Esophagus squamous epithelium (tissue), 5 donors: ENCODE measurements at places on chromosomes 6 and 20.

DNA sequence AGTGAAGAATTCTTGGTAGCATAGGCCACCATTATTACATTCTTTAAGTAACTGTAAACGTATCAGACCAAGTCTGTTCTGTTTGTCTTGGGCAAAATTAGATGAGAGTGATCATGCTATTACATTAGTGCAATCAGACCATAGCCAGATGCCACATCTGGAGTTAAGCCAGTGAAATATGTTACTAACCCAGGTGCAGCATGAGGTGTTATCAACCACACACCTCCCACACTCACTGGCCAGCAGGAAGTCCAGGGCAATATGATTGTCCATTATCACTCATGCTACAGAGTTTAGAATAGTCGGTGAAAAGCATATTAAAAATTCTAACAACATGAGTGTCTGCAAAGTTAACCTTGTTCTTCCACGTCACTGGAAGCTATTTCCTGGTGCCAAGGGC is 174.7 kb upstream of the PROKR2 start:
- no peak for DNase-seq

GRCh38 chr6:113854531-113855499 is 2.3 kb upstream of the MARCKS start:
- DNase-seq: peak; percentile 29

GRCh38 chr6:135438907-135439535 is 58.5 kb downstream of the AHI1 start:
- no peak for DNase-seq

DNA sequence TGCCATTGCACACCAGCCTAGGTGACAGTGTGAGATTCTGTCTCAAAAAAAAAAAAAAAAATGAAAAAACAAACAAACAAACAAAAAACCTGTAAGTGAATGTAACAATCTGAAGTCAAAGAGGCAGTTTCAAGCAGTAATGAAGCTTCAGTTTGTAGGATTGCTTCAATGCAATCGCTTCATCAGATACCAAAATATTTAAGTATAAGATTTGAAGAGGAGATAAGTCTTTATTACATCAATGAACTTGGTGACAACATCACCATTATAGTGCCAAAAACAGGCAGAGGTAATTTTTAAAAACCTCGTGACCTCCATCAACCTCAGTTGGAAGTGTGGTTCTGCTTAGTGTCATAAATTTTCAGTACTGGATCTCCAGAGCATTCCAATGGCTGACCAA is 74.7 kb downstream of the MYLK4 start:
- DNase-seq: no peak

GRCh38 chr6:79872986-79873385 is 74.4 kb downstream of the ELOVL4 start:
- no peak for DNase-seq

- DNase-seq: no peak
These were observed 2.6 kb upstream of the GPSM3 start for GRCh38 chr6:32194825-32195651.

DNA sequence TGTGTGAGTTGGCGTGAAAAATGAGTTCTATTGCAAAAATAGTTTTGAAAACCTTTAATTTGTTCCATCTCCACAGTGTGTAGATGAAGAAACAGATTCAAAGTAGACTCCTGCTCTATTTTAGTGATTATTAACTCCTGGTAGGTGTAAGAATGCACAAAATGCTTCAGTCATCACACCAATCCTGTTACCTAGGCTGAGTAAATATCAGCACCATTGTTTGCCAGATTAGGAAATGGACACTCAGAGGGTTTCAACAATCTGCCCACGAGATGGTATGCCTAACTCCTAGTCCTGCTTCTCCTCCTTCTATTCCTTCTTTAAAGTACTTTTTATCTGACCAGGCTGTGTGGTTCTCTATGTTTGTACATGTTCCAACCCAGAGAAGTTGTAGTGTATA is 108.9 kb upstream of the AHI1 start:
- no peak for DNase-seq

DNA sequence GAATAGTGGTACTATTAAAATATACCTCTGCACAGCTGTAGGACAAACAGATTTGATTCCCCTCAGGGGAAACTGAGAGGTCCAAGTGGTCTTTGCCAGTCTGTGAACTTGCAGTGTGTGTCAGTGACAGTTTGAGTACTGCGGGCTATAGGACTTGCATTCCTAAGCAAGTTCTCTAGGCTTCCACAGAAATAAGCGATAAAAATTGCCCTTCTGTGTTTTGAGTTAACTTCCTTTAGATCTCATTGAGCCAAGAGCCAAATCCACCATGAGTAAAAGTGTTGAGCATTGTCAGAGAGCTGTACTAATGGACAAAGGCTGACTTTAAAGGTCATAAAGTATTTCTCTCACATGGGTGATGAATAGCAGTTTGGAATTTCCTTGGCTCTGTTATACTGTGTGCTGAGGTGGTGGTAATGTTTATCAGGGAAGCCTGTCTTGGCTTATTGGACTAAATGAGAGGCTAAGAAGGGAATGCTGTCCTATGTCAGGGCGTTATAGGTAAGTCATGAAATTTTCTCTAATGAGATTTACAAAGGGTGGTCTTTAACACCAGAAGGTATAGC is 122.6 kb upstream of the MAP3K7 start:
- no peak for DNase-seq

DNA sequence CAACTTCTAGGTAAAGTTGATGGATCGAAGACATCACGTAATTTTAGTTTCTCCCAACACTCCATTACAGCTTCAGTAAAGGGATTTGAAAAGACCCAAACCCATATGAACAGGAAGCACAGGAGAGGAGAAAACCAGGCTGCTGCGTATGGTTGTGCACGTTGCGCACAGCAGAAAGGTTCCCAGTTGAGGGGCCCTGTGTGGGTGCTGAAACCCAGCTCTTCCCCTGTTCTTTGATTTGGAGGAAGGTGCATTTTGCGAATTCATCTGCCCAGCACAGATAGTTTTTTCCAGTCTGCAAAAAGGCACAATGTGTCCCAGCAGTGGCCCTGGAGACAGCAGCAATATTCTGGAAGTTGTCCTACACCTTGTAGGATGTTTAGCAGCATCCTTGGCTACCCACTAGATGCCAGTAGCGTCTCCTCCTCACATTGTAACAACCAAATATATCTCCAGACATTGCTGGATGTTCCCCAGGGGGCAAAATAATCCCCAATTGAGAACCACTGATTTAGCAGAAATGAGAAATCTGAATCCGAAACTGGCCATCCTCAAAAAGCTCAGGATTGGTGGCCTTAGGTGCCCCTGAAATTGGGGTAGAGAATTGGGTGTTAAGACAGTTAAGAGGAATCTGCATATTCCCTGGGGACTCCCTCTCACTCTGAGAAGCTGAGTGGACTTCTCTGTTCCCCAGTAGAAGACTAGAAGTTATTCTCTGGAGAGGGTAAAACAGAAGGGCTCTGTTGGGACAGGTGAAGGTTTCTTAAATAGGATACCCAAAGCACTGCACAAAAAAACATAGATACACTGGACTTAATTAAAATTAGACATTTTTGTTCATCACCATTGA is 12.2 kb downstream of the SUN5 start:
- DNase-seq: no peak

DNA sequence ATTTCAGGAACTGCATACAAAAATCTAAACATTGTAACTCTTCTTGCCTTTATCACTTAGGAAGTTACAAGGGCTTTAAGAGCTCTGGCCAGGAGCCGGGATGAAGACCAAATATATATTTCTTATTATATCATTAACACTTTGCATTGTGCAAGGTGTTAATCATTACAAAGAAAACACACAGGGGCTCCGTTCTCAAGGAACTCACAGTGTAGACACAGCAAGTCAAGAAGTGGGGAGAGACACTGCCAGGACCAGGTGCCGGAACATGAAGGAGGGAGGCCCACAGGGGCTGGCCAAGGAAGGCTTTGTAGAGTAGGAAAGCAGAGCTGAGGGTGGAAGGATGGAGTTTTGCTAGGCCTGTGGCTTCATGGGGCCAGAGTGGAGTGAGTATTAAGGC is 17.4 kb downstream of the ITPR3 start:
- no peak for DNase-seq

- DNase-seq: no peak
These were observed 78.4 kb downstream of the GFRAL start for GRCh38 chr6:55405474-55406235.

- DNase-seq: no peak
These were observed 139.5 kb downstream of the ALDH8A1 start for GRCh38 chr6:134810402-134810801.

- DNase-seq: no peak
These were observed 1.7 kb upstream of the C6orf141 start for GRCh38 chr6:49548613-49549304.

- DNase-seq: no peak
These were observed 355.8 kb upstream of the SASH1 start for GRCh38 chr6:147986846-147987245.

DNA sequence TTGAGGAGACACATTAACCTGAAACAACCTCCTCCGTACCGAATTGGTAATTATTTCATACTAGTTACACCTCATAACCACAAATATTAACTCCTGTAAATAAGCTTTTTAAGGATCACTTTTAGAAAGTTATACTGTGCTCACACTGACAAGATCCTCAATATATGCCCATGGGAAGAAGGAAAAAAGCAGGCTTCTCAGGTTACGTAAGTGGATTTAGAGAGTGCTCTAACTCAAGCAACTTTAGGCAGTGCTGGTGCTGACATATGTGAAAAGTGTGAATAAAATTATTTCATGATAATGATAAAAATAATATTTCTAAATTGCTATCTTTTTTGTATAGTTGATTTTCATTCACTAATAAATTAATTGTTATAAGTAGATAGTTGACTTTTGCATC is 76.1 kb downstream of the PRKN start:
- no peak for DNase-seq

GRCh38 chr6:7048894-7049293 is 58.9 kb upstream of the RREB1 start:
- no peak for DNase-seq

DNA sequence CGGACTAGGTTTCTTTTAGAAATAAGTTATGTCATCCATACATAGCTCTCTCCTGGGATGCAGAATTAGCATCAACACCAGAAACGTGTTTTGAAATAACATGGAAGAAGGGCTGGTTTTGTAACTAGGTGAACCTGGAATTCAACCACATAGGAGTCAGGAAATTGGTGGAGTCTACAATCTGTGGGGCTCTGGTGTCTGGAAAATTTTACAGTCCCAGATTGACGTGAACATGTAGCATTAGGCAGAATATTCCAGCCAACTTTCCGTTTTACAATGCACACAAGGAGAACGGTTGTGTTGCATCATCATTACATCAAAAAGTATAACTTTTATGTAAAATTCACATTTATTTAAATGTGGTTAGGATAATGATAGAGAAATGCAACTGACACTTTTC is 1.9 kb downstream of the KCNQ5 start:
- no peak for DNase-seq

DNA sequence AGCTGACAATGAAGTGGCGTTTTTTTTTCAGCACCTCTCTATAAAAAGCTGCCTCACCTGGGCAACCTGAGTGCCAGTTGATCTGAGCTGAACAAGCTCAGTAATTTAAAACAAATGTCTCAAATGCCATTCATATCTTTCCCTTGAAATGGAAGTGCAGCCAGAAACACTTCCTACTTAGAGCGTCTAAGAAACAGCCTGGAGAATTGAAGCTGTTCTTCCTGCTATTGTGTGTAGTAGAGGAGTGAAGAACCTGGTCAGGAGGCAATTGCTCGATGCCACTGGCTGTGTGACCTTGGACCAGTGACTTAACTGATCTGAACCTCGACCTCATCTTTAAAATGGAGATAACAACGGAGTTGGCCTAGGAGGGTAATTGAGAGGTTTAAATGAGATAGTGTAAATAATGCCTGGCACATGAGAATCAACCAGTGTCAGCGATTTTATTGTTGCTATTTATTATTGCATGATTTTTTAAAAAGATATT is 95.4 kb upstream of the FOXQ1 start:
- DNase-seq: no peak

- no peak for DNase-seq
These were observed 92.5 kb upstream of the E2F3 start for GRCh38 chr6:20309186-20309585.

DNA sequence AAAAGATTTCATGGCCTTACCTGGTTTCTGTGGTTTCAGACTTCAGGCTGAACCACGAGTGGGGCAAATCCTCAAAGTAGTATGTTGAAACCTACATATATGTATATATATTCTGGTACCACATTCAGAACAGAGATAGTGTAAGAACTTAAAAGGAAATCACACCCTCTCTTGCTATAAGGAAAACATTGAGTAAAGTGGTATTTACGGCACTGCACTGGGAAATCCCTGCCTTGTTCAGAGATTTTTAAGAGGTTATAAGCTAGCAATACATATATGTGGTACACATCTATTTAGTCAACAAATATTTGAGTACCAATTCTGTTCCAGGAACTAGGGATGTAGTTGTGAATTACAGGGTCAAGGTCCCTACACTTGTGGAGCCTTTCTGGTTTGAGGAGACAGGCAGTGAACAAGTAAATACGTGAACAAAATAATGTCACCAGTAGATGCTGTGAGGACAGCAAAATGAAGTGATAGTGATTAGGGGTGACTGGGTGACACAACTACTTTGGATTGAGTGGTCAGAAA is 1.7 kb downstream of the TM9SF4 start:
- DNase-seq: no peak
